MCF 10A (cell line): ENCODE measurements at places on chromosomes 6 and 20. TPM values are rescaled to one million over a fixed set of nuclear protein-coding genes. Genes with fewer than 3 reads are reported as not detected.

DNA sequence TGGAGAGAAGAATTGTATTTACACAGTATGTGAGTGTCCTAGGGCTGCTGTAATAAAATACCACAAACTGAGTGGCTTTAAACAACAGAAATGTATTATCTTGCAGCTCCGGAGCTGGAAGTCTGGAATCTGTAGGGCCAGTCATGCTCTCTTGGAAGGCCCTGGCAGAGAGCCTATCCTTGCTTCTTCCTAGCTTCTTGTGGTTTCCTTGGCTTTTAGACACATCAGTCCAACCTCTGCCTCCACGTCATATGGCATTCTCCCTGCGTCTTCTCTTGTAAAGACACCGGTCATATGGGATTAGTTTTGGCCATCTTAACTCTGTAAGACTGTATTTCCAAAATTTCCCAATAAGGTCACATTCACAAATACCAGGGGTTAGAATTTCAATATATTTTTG, 10.8 kb downstream of the FNDC1 start:
- no peak for DNase-seq

- no peak for DNase-seq
Measured at GRCh38 chr6:102085257-102085656, 691.7 kb downstream of the GRIK2 start.

- DNase-seq, result no peak
Measured at GRCh38 chr20:44727651-44728050, 12.5 kb downstream of the CCN5 start.

DNA sequence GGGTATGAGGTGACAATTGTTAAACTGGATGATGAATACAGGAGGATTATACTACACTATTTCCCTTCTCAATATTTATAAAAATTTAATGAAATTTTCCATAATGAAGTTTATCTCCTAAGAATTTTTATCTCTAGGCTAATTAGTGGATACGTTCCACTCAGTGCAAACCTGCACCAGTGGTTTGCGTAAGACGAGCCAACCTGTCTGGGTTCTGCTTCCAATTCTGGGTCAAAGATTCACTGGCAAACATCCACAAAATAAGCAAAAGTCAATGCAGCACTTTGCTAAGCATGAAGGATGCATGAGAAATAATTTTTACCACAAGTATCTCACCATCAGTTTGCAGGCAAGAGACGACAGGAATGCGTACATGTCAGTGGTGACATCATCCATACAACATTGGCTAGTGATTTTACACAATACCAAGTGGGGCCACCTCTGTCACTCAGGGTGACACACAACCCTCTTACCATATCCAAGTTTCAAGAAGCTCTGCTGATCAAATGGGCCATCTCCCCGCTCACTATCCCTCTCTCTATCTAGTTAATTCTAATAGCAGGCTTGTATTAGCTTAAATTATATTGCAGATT, 51.7 kb downstream of the FAM50B start:
- DNase-seq, result no peak

- DNase-seq, result no peak
Measured at GRCh38 chr6:136429264-136430065, 120.8 kb downstream of the MAP7 start.

The APOBEC2 gene
- total RNA-seq, result not detected in 2 replicates
